ENCODE measurements at places on chromosomes 5 and 9.

DNA sequence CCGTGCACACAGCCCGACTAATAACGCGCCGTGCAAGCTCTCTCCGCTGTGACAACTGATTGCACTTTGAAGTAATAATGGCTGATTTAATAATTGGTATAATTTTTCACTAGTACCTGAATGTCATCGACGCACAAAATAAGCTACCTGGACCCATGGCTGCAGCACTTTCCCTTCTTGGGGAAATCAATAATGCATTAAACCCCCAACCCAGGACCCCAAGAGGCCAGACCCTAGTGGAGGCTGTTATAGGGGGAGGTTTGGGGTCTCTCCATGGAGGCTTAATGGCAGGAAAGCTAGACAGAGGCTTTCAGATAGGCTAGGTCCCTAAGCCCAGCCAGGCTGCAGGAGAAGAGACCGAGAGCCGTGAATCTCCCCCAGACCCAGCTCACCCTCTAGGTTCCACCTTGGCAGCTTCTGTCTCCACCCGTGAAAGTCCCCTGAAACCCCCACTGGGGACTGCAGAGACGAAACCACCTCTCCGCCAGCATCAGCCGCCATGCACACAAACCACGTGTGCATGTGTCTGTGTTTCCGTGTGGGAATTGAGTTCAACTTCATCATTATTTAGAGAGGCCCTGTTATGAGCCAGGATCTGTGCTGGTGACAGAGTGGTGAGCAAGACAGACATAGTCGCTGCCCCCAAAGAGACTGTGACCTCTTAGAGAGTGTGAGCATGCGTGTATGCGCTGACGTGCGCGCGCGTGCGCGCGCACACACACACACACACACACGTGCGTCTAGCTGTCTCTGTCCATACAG, 168.6 kb upstream of the MVB12B start:
- no peak for DNase-seq

GRCh38 chr9:101587332-101588043, 7.3 kb downstream of the PPP3R2 start:
- DNase-seq = no peak

DNA sequence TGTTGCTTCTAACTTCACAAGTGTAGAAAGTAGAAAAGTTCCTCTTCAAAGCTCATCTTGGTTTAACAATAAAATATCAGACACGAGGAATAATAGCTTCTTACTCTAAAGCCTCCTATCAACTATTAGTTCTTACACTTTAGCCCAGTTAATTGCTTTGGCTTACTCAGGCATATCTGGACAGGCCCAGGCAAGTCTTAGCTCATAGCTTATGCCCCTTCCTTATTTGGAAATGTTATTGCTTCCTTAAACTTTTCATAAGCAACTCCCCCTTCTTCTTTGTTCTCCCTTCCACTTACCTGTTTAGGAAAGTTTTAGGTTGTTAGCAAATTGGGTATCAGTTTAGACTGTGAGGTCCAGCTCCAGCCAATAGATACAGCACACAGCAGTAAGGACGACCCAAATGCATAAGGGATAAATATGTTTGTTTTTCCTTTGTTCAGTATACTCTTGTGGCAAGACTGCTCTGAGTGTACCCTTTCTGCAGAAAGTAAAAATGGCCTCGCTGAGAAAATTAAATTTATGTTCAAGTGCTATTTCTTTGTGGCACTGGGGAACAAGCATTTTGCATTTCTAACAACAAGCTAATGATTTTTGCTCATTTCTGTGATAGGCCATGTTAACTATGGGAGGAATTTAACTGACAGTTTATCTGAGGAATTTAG, 162.1 kb downstream of the SMC2 start:
- DNase-seq = no peak

GRCh38 chr5:65041296-65042158, 272.8 kb downstream of the CWC27 start:
- DNase-seq = no peak

- no peak for DNase-seq
Observed at GRCh38 chr5:168159425-168159824, 132.0 kb upstream of the WWC1 start.

DNA sequence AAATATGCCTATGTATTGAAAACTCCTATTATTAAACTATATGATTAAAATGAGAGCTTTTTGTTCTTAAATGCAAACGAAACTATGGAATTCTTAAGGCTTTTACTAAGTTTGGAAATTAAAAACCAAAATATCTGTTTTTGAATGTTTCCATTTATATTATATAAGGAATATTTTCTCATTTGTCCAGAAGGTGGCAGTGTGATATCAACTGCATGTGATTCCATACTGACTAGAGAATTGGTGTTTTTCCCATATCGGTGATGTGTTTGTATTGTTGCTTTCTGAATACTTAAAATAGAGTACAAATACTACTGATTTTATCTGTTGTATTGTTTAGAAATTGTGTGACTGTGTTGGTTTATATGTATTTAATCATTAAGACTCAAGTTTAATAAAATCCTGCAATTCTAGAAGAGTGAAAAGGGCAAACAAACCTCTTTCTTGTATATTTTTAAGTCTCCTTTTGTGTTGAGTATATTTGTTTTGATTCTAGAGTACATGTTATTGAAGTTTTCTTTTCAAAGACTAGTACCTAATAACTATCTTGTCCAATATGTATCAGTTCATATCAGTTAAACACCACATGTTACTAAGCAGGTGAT, 320.8 kb downstream of the CCDC171 start:
- DNase-seq = no peak

DNA sequence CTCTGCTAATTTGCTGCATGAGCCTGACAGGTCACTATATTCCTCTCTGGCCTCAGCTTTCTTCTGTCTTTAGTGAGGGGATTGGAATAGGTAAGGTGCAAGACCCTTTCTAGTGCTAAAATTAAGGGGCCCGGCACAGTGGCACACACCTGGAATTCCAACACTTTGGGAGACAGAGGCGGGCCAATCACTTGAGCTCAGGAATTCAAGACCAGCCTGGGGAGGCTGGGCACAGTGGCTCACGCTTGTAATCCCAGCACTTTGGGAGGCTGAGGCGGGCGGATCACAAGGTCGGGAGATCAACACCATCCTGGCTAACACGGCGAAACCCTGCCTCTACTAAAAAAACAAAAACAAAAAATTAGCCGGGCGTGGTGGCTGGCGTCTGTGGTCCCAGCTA, 37.2 kb downstream of the EGR1 start:
- DNase-seq = no peak

DNA sequence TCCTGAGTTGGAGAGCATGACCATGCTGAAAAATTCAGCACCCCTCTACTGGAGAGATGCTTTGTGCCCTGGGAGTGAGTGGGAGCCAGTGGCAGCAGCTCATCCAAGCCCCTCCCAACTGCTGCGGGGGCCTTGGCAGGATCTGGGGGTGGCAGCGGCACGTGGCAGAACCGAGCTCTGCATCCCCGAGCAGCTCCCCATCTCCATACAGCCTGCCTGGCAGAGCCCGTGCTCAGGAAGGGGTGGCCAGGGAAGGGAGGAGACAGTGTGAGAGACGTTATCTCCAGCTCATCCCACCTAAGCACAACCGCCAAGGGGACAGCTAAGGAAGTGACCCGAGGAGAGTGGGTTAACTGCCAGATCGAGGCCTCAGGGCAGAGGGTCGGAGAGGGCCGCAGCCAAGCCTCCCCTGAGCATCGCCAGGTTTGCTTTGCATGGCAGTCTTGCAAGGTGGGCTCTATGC, 17.2 kb upstream of the DPM2 start:
- no peak for DNase-seq

GRCh38 chr5:164377746-164378145, 872.3 kb downstream of the MAT2B start:
- DNase-seq = no peak

GRCh38 chr9:121921444-121921843, 171.7 kb downstream of the TTLL11 start:
- no peak for DNase-seq

DNA sequence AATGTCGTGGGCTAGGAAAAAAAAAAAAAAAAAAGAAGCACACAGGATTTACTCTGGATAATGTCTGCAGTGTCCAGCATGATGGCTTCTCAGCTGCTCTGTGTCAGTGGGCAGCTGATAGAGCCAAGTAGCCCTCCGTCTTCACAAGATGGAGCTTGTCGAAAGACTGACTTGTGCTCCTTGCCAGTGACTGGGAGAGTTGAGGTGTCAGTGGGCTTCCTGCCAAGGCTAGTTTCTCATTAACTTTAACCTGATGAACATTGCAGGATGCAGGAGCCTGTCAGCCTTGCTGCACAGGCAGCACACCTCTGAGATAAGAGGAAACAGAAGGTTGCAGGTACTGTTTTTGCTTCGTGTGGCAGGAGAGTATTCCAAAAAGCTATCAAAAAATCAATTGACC, 171.4 kb upstream of the SGCD start:
- DNase-seq = no peak
